AG20443 (cell line): ENCODE measurements at places on chromosomes 1 and 21.

DNA sequence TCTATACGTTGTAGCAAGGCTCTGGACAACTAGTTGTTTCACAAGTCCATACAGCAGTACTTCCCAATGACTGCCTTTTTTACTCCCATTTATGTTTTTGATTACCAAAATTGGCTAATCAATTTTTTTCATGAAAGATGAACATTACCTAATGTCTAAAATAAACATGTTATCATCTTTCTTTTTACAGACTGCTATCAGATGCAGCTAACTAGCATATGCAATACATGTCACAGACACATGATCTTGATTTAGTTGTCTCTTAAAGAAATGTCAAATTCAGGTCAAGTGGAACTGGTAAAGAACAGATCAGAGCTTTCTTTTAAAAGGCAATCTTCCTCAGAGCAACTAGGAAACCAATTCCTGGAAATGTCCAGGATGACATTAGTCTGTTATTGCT lies 630 bp upstream of the DBT start:
- DNase-seq: no peak

- DNase-seq: no peak
These were observed 301.2 kb downstream of the DUSP10 start for GRCh38 chr1:221440658-221441057.

GRCh38 chr21:42159560-42160110 lies 59.3 kb upstream of the ABCG1 start:
- DNase-seq: no peak

DNA sequence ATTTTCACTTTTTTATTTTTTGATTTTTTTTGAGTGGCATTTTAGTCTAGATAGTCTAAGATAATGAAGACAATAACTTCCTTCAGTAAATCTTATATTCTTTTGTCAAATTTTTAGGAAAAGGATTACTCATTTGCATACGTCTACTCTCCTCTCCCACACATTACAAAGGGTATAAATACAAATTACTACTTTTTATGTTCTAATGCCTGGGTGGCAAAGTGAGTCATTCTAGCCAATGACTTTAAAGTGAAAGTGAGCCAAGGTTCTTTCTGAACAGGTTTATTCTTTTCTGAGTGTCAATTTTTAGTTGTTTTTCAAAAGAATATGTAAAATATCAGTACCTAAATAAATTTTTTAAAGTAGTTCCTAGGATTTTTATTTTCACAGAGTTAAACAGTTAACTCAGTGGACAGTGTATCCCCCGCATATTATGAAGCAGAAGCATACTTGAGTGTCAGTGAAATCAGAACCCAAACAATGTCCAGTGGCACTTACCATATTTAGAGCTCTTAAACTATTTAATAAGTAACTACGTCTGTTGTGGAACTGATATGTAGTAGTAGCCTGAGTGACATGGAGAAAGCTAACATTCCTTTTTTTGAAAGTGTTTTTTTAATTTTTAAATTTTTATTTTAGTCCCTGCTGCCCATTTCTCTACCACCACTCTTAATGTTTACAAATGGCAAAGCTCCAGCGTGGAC lies 141.7 kb downstream of the PHTF1 start:
- no peak for DNase-seq

- DNase-seq: peak; percentile 99
These were observed at the start of gene STIL for GRCh38 chr1:47313915-47314664. Gene STIL, minus strand, starts transcription at chr1:47314147. Its CDS starts 3,828 bp downstream, at chr1:47310319.

- peak; percentile 90 for DNase-seq
These were observed at the start of gene KCNJ6 for GRCh38 chr21:37916310-37917051. Gene KCNJ6, minus strand, starts transcription at chr21:37916457. Its CDS starts 75,775 bp downstream, at chr21:37840682.

- DNase-seq: no peak
These were observed 255.6 kb downstream of the GRIK3 start for GRCh38 chr1:36778740-36779139.

DNA sequence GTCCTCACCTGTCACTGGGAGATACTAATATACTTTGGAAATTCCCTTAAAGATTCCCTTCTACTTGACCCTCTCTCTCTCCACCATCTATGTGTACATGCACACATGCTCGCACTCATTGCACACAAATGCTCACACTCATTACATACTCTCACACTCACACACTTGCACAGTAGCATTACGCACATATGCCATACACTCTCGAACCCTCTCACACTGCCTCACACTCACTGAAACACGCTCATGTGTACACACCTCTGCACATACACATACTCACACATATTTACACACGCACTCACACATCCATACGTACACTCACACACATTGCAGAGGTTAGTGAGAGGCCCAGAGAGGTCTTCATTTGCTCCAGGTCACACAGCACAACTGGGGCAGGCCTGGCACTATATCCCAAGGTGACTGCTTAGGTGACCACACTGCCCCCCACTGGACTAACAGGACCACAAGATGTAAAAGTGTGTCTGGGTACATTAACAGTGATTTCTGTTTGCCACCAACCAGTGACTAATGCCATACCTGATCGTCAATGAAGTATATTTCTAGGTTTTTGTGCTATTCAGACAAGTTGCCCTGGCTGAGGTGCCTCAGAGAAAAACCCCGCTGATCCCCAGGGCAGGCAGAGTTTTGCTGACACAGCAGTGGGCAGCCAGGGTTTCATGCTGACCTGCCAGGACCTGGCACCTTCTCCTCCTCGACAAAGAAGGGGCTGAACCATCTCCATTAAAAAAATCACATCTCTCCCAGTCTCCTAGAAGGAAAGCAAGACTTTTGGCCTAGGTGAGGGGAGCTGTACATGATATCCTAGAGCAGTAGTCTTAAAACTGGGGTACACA lies 28.5 kb upstream of the CAMK1G start:
- DNase-seq: no peak

- DNase-seq: peak; percentile 28
These were observed 133.6 kb downstream of the EIF4G3 start for GRCh38 chr1:21042929-21043605.

- no peak for DNase-seq
These were observed 31.4 kb downstream of the LY9 start for GRCh38 chr1:160827418-160827817.

DNA sequence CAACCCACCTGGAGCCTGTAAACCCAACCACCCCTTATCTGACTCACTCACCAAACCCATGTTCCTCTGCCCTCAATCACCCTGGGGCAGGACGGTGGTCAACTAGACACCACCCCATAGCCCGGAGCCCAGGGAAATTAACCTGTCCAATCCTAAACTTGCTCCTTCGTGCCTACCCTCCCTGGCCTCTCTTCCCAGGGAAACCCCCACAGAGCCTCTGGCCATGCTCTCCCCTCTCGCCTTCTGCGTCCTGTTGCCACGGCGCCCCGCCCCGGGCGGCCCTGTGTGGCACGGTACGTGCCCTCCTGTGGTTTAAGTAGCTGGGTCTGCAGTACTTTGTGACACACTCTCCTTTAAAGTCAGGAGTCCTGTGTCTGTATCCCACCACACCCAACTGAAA lies 4.0 kb upstream of the FTCD start:
- no peak for DNase-seq

DNA sequence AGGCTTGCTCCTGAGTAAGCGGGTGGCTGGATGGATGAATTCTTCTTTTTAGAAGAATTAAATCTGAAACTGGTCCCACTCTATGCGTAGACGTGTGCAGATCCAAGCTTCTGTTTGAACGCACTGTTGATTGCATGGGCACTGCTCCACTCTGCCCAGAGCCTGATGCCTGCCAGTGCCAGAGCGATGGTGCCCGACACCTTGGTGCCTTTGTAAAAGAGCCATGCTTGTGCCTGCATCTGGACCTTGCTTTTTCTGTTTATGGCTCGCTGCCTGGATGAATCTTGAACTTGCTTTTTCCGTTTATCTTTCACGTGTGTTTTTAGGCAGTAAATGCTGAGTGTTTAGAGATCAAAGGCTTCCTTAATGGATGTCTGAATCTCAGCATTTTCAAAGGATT lies 15.0 kb upstream of the PWP2 start:
- no peak for DNase-seq

DNA sequence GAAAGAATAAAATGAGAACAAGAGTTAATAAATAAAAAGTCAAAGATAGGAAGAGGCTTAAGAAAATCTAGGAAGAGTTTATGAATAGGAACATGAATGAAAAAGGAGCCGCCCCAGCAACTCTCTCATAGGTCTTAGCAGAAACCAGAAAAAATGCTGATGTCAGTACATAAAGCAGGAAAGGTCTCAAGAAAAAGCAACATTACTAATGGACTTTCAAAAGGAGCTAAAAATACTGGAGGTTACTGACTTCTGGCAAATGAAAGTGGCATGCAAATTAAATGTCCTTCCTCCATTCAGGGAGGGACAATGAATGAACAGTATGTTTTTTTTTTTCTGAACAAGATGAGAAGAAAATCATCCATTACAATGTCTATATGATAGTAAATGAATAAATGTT lies 387.6 kb downstream of the BRINP2 start:
- no peak for DNase-seq

- DNase-seq: no peak
These were observed 194.0 kb downstream of the NPHP4 start for GRCh38 chr1:5798151-5798730.

DNA sequence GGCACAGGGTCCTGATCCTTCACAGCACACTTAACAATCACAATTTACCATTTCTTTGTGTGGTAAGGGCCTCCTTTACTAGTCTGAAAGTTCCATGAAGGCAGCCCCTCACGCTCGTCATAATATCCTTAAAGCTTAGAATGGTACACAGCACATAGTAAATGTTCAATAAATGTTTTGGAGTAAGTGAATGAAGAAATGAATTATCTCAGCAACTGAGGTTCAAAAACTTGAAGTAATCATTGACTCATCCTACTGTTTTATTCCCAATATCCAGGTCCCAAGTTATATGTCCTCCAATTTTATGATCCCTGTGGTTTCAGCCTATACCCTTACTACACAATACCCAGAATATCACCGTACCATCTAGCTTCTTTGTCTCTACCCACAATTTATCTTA lies 2.2 kb upstream of the C1orf162 start:
- DNase-seq: no peak

DNA sequence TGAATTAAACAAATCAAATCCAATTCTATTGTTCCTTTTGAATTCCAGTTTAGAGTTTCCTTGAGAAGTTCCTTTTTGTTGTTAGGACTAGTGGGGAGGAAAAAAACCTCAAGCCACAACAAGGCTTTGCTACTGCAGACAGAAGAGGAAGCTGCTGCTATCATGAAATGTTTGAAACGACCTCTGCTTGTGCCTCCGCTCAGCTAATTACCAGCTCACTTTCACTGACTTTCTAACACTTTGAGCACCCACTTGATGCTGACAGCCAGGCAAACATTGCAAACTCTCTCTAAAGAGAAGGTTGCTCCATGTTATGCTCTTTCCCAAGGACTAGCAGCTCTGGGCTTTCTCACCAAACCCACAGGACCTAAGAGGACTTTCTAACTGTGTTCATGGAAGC lies 203.9 kb upstream of the PROX1 start:
- DNase-seq: no peak

- DNase-seq: no peak
These were observed 83.4 kb downstream of the MAB21L3 start for GRCh38 chr1:116194568-116194967.

DNA sequence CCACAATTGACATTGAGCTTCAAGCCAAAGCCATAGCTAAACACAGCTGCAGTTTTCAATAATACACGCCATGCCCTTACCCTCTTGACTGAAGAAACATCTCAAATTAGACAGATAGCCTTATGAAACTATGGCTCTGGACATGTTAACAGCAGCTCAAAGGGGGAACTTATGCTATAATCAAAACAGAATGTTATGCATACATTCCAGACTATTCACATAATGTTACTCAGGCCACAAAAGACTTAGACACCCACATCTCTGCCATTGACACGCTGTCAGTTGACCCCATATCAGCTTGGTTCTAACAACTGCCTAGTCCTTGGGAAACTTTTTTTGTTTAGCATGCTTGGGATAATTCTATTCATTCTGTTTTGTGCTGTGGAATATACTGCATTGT lies 2.3 kb upstream of the NENF start:
- no peak for DNase-seq

- no peak for DNase-seq
These were observed 242.6 kb downstream of the PAPPA2 start for GRCh38 chr1:176705585-176705984.

DNA sequence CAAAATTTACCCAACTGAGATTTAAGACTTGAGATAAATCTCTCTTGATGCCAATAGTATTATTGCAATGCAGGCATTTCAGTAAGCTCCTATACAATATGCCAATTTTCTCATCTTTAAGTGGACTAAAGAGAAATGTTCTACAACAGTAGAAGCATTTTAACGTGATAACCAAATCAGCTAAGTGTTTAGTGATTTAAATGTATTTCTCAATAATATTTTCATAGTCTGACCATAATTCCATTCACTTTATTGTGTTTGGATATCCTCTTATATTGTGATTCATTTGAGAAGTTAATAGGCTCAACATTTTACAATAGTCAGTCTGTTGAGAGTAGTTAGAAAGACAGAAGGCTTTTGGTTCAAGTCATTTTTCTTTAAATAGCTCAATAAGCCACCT lies 44.6 kb upstream of the DR1 start:
- no peak for DNase-seq

DNA sequence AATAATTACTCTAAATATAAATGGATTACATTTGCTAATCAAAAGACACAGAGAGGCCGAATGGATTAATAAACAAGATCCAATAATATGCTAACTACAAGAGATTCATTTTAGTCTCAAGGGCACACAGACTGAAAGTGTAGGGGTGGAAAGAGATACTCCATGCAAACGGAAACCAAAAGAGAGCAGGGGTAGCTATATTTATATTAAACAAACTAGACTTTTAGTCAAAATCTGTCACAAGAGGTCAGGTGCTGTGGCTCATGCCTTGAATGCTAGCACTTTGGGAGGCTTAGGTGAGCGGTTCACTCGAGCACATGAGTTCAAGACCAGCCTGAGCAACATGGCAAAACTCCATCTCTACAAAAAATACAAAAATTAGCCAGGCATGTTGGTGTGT lies 33.6 kb upstream of the DISP1 start:
- no peak for DNase-seq

DNA sequence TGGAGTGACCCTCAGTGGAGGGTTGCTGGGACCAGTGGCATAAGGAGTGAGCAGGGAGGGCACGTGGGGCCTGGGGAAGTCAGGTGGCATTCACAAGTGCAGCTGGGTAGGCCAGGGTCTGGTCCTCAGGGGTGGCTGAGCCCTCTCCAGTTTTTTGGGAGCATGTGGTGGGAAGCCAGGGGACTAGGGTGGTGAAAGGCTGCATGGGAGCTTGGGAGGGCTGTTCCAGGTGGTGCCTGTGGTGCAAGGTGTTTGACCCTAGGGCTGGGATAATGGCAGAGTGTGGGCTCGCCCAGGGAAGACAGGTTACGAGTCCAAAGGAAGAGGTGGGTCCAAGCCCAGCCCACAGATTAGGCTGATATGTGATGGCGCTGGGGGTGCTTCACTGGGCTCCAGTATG lies 30.5 kb downstream of the MAN1C1 start:
- no peak for DNase-seq
